ENCODE measurements at places on chromosomes 11 and 22.

DNA sequence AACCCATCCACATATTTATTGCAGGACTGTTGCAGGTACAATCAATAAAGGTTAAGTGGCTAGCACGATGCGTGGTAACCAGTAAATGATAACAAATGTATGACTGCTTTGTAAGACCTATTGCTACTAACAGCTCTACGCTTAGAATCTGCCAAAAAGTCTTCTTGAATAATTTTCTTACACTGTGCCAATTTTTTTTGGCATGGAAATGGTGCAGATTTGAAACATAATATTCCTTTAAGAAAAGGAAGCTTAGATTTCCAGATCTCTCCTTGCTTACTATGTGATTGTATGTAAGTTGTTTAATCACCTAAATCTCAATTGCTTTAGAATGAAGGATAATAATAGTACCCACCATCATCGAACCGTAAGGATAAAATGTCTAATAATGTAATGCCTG, 192.0 kb downstream of the LRRC4C start:
- DNase-seq = no peak

DNA sequence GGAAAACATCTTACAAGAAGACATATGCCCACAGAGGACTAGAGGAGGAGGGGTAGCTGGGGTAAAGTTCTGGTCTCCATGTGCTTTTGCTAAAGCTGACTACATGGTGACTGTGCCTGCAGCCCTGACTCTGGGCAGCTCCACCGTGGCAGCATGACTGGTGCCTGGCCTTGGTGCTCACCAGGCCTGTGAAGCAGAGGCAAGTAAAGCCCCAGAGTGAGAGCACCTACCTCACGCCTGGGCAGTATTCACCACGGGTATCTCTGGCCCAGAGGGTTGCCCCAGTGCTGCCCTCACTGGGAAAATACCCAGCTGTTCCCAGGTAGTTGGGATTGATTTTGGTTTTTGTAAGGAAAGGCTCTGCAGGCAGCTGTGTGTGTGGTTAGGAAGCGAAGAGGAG, 78.3 kb downstream of the CTTN start:
- DNase-seq = no peak

GRCh38 chr11:2844116-2844842, 41.3 kb downstream of the CDKN1C start:
- no peak for DNase-seq

GRCh38 chr11:122179961-122180834, 64.2 kb upstream of the BLID start:
- no peak for DNase-seq

DNA sequence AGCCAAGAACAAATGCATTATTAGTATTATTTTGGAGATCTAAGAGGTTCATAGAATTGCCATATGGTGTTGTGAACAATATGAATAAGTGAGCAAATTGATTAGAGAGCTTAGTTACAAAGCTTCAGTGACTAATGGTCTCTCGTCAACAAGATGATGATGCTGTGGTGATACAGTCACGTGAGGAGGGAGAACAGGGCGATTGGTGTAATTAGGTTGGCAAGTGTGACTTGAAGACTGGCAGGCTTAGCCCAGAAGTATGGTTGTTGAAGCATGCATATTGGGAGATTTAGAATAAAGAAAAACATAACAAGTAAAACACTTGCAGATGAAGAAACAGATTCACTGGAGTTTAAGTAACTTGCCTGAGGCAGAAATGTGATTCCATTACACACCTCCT, 100.6 kb upstream of the SORL1-AS1 start:
- no peak for DNase-seq

DNA sequence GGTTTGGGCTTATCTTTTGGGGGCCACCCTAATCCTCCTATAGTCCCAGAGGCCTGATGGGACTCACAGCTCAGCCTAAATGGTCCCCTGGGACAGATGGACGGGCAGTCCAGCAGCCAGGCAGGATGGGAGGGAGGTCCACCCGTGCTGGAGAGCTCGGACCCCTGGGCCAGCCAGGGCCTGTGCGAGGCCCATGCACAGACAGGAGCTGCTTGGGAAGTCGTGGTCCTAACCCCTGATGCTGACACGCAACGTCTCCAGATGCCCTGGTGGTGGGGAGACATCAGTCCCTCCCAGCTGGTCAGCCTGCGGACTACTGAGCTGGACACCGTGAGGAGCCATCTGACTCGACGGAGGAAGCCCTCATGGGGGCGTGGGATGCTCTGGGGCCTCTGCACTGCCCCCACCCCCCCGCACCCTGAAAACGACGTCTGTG, 31.2 kb upstream of the MUC5AC start:
- DNase-seq = no peak

GRCh38 chr22:38756711-38757463, 1.1 kb upstream of the SUN2 start:
- DNase-seq = no peak

- DNase-seq = no peak
These were observed 97.9 kb upstream of the TENM4 start for GRCh38 chr11:79538775-79539174.

- DNase-seq = no peak
These were observed 47.9 kb downstream of the KCNQ1OT1 start for GRCh38 chr11:2651826-2652271.

- no peak for DNase-seq
These were observed 3.2 kb upstream of the FJX1 start for GRCh38 chr11:35614939-35615569.

GRCh38 chr11:6606471-6607189, 3.1 kb downstream of the ILK start:
- no peak for DNase-seq

DNA sequence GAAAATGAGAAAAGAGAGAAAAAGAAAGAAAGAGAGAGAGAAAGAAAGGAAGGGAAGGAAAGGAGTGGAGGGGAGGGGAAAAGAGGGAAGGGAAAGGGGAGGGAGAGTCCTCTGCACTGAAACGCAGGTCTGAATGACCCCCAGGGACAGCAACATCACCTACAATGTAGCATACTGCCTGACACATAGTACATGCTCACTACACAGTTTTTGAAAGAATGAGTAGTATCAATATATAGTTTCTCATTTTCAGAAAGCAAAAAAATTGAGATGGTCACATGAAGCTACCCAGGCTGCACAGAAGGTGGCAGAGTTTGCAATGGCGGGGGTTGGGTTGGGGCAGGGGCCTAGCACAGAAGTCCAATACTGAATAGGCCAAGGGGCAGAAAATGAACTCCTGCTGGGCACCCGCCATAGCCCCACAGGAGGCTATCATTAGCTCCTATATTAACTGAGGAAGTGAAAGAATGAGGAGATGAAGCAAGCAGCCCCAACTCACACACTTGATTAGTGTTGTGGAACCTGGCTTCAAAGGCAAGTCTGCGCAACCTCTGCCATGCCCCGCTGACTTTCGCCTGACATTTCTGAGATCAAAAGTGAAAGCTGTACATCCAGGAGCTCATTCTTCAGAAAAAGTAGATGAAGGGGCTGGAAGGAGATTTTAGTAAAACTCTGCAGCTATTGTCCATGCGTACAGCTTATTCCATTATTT, 241.2 kb upstream of the SYN3 start:
- no peak for DNase-seq

DNA sequence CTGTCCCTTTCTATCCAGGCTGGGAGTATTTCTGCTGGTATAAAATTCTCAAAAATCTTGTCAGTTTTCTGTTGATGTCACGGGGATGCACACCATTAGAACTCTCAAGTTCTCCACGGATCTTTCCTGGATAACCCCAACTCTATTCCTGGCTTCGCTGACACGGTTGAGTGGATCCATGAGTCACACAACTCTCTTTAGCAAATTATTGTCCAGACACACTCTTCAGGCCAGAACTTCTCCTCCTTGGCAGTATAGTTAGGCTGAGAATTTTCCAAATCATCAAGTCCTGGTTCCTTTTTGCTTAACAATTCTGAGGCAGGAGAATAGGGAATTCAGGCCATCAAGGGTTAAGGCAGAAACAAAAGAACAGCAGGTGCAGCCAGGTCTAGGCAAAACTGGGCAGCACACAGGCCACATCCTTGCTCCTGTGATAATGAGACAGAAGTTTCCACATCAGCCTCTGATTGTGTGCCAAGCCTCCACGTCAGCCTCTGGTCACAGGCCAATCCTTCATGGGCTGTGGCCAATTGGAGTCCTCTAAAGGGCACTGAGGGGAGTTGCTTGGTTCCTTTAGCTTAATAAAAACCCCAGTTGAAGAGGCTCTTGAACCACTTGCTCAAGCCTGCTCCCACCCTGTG, 5.7 kb upstream of the ACAT1 start:
- no peak for DNase-seq

- DNase-seq = no peak
These were observed 45.9 kb upstream of the SYT7 start for GRCh38 chr11:61626580-61627380.

DNA sequence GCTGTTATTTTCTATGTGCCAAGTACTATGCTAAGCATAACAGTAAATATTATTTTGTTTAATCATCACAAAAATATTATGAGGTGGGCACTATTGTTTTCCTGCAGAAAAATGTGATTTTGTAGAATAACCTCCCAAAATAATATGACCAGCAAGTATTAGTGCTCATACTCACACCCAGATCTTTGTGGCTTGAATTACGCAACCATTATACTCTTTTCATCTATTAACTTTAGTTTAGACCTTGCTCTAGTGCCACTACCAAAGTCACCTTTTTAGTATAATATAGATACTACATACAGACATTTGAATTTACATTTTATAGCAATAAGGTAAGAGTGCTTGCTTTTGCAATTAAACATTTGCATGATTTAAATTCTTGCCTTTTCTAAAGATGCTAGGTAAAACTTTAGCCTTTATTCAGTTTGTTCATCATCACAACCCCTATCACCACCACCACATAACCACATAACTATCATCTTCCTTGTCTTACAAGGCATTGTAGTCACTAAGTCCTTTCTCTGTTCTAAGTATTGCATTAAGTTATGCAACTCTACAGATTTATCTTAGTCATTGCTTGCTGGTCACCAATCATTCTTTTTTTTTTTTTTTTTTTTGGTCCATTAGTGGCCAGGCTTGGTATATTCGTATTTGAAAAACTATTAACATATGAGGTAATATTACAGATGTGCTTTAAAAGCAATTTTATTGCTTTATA, 68.4 kb downstream of the GAS2 start:
- DNase-seq = no peak

GRCh38 chr11:130650456-130651030, 202.1 kb downstream of the ADAMTS15 start:
- no peak for DNase-seq

- DNase-seq = no peak
These were observed 750 bp downstream of the XRCC6 start for GRCh38 chr22:41621911-41622179.

- DNase-seq = no peak
These were observed 698.7 kb upstream of the ANO3 start for GRCh38 chr11:25633230-25633629.

- no peak for DNase-seq
These were observed 7.0 kb downstream of the C11orf16 start for GRCh38 chr11:8925711-8926110.

DNA sequence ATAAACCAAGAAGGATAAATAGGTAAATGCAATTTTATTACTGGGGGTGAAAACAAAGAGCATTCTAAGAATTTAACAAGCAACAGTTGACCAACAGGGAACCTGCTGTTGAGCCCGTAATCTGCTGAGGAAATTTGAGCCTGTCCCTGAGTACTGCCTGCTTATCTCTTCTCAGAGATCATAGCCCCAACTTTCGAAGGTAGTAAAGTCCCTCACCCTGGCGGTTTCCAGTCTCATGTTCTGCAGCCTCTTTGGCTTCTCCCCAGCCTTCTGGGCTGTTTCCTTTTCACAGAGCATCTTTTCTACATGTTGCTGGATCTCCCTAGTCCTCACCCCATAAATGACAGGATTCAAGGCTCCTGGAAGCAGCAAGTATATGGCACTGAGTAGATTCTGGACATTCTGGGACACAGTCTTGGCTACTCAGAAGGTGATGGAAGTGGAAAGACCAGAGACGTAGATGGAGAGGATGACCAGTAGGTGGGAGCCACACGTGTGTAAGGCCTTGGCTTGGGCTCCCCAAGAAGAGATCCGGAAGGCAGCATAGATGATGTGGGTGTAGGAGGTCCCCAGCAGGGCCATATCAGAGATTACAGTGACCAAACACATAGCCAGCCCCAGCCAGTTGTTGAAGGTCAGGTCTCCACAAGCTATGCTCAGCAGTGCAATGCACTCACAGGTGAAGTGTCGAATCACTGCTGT, 51.6 kb downstream of the RRM1 start:
- no peak for DNase-seq

GRCh38 chr11:27612932-27613880, 87.0 kb downstream of the BDNF start:
- DNase-seq = no peak

- DNase-seq = no peak
These were observed 34.8 kb downstream of the EFCAB6 start for GRCh38 chr22:43777286-43777685.
